Activated T-cell treated with anti-CD3 and anti-CD28 coated beads for 24 hours (primary cell): ENCODE measurements at places on chromosomes 3 and 15.

DNA sequence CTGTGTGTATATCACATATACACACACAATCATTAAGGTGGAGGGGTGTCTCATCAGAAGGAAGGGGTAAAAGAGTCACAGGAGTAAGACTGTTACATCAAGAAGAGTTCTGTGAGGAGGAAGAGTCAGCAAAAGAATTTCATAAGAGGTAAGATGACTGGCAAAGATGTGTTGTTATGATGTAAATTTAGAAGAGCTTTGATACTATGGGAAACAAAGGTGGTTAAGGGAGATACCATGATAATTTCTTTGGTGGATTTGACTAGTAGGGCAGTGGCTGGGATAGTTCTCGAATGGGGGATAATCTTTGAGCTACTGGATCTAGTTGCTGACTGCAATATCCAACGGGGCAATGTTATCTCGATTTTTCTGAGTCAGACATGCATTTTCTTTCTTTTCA, 61.6 kb downstream of the STAG1 start:
- DNase-seq: no peak

GRCh38 chr3:4888913-4889846, 90.1 kb upstream of the BHLHE40 start:
- peak; percentile 20 for DNase-seq

- no peak for DNase-seq
Observed at GRCh38 chr3:184656829-184657681, 54.8 kb downstream of the MAGEF1 start.

GRCh38 chr15:39666677-39667076, 85.8 kb downstream of the THBS1 start:
- DNase-seq: no peak

- DNase-seq: no peak
Observed at GRCh38 chr3:190911382-190911781, 48.9 kb upstream of the GMNC start.

DNA sequence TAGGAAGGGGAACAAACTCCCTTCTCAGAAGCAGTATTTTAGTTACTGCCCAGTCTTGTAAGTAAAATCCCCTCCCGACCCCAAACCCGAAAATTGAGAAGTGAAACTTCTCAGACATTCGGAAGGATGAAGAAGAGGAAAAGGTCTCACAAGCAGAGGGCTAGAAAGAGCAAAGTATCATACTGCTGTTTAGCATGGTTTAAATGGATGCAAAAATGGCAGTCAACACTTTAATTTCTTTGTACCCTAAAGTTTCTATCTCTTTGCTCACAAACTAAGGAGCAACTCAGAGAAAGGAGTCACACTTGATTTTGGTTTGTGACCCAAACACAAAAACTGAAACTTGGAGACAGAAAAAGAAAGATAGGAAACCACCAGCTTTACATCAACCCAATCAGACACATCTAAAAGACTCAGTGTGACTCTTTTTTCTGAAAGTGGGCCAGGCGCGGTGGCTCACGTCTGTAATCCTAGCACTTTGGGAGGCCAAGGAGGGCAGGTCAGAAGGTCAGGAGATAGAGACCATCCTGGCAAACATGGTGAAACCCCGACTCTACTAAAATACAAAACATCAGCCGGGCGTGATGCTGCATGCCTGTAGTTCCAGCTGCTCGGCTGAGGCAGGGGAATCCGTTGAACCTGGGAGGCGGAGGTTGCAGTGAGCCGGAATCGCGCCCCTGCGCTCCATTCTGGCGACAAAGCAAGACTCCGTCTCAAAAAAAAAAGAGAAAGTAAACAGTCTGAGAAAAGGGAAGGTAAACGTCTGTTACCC, 63.2 kb upstream of the ATP11B start:
- DNase-seq: no peak

GRCh38 chr15:28082891-28083684, 16.0 kb downstream of the OCA2 start:
- no peak for DNase-seq

- peak; percentile 51 for DNase-seq
Observed at GRCh38 chr3:177426878-177427495, 229.7 kb upstream of the TBL1XR1 start.

DNA sequence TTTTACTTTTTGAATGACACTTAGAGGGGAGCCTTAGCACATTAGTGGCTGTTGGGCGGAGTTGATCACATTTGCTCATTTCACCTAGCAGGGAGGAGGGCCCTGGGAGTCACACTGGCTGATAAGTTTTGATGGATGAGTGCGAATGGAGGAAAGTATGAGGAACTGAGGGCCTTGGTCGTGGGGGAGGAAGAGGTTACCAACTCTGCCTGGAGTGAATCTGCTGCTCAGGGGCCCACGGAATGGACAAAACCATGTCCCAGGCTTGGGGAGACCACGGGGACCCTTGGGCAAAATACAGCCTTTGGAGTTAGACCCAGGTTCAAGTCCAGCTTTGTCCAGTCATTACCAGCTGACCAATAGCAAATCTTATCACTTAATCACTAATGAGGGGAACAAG, 5.1 kb upstream of the FLNB start:
- no peak for DNase-seq

- DNase-seq: no peak
Observed at GRCh38 chr3:24123596-24123995, 178.5 kb downstream of the NR1D2 start.

GRCh38 chr3:42647821-42648459, 5.6 kb upstream of the ZBTB47 start:
- DNase-seq: no peak

- DNase-seq: no peak
Observed at GRCh38 chr3:151557068-151557840, 96.4 kb upstream of the IGSF10 start.

DNA sequence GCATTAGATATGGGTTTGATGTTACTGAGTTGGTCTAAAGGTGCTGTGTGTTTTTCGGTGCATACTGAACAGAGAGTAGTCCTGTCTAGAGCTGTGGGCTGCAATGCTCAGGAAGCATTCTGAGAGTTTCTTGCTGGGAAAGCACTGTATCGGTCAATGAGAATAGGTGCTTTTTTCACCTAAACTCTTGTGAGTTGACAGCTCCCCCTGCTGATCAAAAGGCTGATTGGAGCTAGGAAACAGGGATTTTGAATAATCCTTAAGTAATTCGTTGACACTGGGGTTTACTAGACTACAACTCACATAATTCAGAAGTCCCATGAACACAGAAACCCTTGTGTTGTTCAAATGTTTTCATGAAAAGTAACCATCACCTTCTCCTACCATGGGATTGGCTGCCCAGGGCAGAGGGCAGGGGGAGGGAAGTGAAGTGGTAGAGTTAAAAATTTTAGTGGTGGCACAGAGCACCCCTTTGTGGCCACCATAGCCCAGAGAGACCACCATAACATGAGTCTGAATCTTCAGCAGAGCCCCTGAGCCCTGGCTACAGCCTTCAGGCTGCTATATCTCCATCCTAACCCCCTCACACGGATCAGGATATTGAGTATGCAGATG, 13.0 kb upstream of the MANF start:
- DNase-seq: peak; percentile 45

- no peak for DNase-seq
Observed at GRCh38 chr15:68432441-68433064, 590 bp upstream of the ITGA11 start.

DNA sequence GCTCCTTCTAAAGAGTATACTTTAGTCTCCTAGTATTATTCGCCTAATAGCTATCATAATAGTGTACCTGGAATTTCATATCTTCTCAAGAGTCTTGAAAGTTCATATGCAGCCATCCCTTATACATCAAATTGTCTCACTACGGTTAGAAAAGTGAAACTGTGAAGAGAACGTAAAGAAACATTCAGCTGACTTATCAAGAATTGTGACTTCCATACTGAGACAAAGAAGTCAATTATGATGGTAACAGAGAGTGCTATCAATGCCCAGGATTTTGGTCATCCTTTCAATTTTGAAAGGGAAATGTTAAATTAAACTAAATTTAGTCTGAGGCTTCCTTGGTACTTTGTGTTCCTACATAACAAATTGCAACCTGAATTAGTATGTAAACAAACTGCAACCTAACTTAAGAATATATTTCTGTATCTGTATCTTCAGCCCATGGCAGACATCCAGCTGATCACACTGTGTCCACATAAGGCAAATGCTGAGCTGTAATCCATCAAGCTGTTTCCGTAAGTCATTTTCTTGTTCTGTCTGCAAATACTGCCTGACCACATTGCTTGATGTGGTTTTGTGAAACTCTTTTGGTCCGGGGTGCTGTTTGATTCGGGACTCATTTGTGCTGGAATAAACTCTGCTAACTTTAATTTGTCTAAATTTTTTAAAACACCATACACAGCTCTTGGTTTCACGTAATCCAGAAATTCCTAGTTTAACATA, 469.6 kb downstream of the SI start:
- no peak for DNase-seq

DNA sequence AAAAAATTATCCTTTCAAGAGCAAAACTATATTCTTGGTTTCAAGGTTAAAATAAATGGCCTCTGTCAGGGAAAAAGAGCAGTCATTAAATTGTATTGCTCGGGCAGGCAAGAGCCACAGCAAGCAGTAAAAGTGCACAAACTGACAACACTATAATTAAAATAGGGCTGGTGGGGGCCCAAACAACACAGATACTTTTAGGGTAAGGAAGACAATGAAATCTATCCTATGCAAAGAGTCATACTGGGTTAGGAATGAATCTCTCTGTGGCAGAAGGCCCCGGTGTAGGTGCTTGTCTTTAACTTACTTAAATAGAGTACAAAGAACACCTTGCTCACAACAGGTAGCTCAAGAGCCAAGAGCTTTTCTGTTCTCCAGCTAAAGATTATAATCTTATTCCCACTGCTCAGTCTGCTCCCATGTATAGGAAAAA, 94.7 kb downstream of the DLG1 start:
- no peak for DNase-seq

GRCh38 chr15:84765675-84766074, 17.3 kb downstream of the ZNF592 start:
- no peak for DNase-seq

DNA sequence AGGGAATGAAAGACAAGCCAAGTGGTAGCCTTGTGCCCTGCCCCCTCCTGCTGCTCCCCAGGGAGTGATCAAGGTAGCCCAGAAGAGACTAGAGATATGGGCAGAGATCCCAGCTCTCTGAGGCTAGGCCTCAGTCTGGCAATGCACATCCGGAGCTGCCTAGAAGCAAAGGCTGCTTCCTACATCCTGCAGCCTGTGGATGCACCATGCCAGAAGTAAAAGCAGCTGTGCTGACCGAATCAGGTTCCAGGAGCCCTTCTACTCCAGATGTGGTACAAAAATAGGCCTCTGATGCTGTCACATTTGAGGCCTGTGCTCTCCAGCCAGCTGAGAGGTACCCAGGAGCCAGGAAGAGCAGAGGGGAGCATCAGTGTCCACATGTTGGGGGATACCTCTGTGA, 16.0 kb downstream of the TRAIP start:
- DNase-seq: no peak

GRCh38 chr3:42655980-42656679, 2.6 kb downstream of the ZBTB47 start:
- no peak for DNase-seq

GRCh38 chr15:87604857-87605446, 651.6 kb downstream of the NTRK3 start:
- no peak for DNase-seq

DNA sequence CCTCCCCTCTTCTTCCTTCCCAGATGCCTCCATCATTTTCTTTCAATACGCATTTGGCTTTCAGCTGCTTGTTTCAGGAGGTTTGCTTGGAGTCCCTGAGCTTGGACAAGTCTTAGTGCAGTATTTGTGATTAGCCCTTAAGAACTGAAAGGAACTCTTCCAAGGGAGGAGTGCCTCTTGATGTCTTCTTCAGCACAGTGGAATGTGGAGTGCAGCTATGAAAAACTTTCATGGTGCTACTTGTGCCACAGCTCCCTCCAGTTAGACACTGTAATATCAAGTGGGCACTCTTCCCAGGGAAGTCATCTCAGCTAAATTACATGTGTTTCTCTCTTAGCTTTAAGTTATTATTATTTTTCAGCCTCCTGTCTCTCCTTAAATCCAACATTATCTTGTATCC, 173.1 kb downstream of the NECTIN3 start:
- DNase-seq: no peak

- no peak for DNase-seq
Observed at GRCh38 chr3:49924683-49925082, 4.9 kb downstream of the MON1A start.

DNA sequence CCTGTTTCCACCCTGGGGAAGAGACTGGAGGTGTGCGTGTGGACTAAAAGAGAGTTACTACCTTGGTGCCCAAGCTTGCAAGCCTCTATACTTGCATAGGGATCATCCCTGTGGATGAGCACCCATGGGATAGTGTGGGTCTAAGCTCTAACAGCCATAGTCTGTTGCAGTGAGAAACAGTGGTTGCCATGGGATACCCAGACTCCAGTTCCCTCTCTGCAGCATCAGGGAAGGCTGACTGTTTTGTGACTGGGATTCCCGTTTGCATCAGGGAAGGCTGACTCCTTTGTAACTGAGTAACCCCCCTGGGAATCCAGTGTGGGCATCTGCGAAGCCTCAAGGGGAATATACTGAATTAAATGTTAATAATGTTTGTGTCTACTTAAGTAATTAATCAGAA, 196.1 kb downstream of the ZNF621 start:
- DNase-seq: no peak

DNA sequence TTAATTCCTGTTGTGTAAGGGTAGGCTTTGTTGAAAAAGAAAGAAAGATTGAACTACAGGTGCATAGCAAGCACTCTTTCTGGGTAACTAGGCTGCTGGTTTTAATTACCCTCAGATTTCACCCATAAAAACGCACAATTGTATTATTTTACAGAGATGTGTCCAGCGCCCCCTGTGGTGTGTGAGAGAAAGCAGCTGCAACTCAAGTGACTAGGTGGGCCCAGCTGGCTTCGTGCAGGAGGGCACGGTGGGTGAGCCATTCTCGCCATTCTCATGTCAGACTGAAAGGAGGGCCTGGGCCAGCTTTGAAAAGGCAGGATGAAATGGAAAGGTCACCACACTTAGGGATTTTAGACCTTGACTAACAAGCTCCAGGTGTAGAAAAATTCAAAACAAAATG, 122.6 kb downstream of the LRIG1 start:
- peak; percentile 14 for DNase-seq

DNA sequence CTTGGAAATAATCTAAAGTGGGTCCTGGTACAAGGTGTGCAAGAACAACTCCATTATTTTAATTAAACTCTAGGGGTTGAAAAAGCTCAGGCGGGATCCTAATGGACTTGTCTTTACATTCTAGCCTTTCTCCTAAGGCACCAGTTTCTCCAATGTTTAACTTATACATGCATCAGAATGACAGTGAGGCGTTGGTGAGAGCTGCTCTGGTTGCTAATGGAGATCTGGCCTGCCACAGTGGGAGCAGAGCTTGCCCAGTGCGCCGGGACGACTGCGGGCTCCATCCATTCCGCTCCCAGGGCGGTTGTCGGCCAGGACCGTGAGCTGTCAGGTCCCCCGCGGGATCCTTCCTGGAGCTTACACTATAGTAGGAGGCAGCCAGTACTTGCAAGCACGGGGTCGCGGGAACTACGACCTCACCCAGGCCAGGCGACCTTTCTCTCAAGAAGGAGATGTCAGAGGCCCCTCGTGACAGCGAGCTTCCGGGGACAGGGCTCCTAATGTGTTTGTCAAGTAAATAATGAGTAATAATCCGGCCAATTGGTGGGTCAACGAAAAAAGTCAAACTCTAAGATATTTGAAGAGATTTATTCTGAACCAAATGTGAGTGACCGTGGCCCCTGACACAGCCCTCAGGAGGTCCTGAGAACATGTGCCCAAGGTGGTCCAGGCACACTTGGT, 991 bp upstream of the HIGD1A start:
- DNase-seq: no peak
